Posterior cingulate gyrus (tissue), 11 donors: ENCODE measurements at places on chromosomes 5 and 9.

DNA sequence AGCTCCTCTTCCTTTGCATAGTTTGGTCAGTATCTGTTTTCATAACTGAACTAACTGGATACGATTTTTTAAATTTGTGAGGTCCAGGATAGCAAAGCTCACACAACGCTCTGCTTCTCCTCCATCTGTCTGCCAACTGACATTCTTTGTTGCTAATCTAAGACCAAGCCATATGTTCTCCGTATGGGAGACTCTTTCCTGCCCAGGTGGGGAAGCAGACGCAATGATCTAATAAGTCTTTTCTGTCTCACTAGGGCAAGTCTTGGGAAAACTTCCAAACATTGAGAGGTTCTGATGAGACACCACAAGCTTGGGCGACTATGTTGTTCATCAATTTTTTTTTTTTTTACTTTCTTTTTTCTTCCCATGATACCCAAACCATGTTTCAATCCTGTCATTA is 558.5 kb downstream of the EFNA5 start:
- no peak for DNase-seq

DNA sequence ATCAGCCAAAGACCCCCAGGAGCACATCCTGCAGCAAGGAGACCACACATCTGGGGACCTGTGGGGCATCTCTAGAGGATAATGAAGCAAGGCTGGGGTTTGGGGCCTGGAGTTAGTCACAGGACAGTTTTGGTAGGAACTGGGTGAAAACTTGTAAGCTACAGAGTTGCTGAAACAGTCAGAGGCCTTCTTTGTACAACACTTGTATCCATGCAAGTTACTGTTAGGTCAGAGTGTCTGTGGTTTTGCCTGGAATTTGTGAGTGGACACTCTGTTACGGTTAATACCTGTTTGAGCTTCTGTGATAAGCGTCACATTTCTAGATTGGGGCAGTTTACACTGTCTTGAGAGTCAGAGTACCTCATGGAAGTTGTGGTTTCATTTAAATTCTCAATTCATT is 22.6 kb upstream of the ASPN start:
- no peak for DNase-seq

DNA sequence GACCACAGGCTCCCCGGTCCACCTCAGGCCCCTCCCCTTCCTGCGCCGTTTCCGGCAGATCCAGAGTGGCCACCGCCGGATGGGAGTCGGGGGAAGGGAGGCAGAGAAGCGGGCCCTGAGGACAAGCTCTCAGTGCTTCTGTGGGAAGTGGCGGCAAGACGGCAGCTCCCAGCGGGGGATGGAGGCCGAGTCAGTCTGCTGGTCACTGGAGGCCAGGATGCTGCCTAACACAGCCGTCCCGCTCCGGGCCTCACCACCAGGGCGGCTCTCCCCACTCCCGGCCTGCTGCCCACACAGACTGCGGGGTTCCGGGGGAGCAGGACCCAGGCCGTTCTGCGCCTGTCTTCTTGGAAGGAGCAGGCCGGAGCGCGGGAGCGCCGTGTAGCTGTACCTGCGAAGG is 31.4 kb downstream of the FXN start:
- peak; percentile 73 for DNase-seq

DNA sequence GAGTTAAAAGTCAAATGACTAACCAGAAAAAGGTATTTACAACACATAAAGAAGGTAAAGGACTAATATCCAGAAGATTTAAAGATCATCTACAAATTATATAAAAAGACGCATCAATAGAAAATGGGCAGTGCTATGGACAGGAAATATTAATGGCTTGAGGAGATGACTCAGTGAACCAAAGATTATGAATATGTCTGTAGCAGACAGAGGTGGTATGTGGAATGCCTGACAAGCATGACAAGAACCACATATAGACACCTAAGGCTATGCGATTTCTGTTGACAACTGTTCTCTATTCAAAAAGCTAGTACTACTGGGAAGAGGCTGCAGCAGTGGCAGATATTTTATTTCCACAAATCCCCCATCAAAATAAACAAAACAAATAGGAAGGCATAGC is 177.0 kb upstream of the SH3GL2 start:
- no peak for DNase-seq

- DNase-seq = no peak
These were observed 301.0 kb upstream of the PCSK5 start for GRCh38 chr9:75589497-75589896.

DNA sequence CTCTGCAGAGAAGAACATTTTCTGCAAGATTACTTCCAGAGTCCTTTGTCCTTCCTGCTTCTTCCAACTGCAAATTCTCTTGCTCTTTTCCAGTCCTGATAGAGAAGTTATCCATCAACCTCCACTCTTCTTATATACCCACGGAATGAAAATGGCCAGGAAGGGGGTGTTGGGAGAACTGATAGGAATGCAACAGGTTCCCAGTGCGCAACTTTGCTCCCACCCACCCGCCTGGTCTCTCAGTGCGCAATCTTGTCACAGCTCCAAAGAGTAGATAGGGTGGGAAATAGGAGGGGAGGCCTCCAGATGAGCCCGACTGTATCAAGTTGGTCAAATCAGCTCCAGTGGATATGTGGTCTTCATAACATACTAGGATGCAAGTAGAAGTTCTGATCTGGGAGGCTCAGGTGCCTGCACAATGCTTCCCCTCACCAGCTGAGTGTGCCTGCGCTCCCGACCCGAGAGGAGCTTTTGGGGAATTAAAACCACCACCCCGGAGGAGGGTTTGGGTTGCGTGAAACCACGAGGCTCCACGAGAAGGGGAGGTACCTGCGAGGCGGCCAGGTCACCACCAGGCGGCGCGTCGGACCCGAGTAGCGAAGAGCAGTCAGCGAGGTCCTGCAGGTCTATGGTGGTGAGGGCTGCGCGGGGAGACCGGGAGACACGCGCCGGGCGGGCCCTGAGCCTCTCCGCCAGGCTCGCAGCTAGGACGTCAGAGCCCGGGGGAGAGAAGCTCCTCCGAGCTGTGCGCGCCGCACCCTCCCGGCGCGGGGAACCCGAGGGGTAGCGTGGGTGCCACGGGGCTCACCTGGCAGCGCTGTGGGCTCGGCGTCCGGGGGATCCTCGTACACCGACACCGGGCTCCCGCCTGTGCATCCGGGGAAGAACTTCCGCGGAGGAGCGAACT is 835 bp downstream of the MCIDAS start:
- no peak for DNase-seq
